Esophagus muscularis mucosa (tissue), 4 donors: ENCODE measurements at places on chromosomes 3 and 15.

DNA sequence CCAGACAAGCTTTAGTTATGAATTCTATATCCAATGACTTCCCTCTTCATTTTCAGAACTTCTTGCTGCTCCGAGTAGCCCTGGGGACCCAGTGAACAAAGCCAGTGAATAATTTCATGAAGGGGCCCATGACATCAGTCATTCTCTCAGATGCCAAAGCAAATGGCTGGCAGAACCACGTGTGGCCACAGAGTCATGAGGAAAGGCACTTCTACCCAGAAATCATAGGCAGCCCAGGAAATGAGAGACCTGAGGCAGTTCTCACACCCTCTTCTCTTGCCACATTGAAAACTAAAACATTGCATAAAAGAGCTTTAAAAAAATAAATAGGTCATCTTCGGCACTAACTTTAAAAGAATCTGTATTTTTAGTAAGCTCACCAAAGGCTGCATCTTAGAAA lies 4.3 kb upstream of the UACA start:
- DNase-seq: no peak

DNA sequence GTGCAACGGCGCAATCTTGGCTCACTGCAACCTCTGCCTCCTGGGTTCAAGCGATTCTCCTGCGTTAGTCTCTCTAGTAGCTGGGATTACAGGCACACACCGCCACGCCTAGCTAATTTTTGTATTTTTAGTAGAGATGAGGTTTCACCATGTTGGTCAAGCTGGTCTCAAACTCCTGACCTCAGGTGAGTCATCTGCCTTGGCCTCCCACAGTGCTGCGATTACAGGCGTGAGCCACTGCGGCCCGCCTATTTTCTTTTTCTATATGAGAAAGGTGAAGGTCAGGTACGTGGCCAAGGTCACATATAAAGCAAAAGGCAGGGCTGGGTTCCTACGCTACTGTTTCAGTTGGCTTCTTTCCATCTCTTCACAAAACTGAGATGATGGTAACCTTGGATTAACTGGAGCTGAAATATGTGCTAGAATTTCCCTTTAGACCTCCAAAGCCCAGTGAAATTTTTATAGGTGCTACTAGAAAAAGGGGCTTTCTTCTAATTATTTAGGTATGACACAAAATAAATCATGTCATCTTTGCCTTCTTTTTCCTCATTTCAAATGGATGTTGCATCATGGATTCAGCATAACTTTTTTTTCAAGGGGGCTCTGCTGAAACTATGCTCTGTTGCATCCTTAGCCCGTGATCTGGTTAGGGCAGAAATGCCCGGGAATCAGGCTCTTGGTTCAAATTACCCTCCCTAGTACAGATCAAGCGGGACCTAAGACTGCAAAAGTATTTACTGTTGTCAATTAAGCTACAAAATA lies 68.5 kb downstream of the MYO1E start:
- no peak for DNase-seq

- DNase-seq: no peak
These were observed 130.8 kb upstream of the TSPAN3 start for GRCh38 chr15:77201665-77202064.

DNA sequence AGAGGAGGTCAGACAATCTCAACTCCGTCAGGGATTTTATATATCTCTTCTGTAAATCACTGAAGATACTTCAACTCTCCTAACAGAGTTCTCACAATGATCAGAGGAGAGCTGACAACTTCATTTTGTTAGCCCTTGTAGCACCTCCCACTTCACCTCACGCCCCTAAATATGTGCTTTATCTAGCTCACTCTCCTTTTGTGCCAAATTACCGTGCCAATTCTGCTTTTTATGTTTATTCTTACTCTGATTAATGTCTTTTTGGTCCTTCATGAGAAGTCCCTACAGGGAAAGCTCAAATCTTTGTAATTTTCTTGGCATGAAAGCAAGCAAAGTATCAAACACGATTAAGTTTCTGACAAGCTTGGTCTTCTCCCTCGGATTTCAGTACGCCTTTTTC lies 636.1 kb upstream of the NAALADL2 start:
- DNase-seq: no peak

- DNase-seq: no peak
These were observed 236.6 kb downstream of the SOX2 start for GRCh38 chr3:181948286-181948685.

- no peak for DNase-seq
These were observed 24.5 kb upstream of the RASA2 start for GRCh38 chr3:141462176-141462859.

GRCh38 chr3:2218816-2219215 lies 120.2 kb downstream of the CNTN4 start:
- DNase-seq: no peak

DNA sequence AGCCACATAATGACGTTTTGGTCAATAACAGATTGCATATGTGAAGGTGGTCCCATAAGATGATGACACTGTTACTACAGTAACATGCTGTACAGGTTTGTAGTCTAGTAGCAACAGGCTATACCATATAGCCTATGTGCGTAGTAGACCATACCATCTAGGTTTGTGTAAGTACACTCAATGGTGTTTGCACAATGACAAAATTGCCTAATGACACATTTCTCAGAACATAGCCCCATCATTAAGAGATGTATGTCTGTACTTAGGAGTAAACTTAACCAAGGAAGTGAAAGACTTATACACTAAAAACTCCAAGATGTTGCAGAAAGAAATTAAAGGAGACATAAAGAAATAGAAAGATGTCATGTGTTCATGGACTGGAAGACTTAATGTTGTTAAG lies 66.2 kb downstream of the RPLP1 start:
- DNase-seq: no peak

GRCh38 chr3:4856564-4856963 lies 122.7 kb upstream of the BHLHE40 start:
- DNase-seq: no peak

- no peak for DNase-seq
These were observed 12.8 kb downstream of the NXPE3 start for GRCh38 chr3:101791778-101792177.

- no peak for DNase-seq
These were observed 20.4 kb downstream of the UROC1 start for GRCh38 chr3:126496894-126497850.

GRCh38 chr15:40436892-40437751 lies 3.6 kb upstream of the BAHD1 start:
- DNase-seq: no peak

- no peak for DNase-seq
These were observed 49.8 kb downstream of the ST3GAL6 start for GRCh38 chr3:98812851-98813374.

DNA sequence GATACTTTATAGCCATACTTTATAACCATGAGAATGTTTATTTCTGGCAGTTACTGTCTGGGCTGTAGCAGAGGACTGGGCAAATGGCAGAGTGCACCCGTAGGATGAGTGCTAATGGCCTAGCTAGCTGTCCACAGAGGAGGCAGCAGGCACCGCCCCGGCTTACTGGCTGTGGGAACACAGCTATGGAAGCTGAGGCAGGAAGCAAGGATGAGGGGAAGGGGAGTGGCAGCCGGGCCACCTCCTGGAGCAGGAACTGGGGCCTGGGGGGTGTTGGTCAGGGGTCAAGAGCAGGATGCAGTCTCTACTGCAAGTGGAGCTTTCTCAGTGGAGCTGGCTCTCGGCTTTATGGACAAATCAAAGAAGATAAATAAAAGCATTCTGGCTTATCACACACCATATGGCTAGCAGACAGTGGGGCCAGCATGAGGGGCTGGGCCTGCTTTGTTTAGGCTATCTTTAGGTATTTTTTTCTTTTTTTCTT lies 316.8 kb upstream of the CTDSPL start:
- DNase-seq: no peak

GRCh38 chr3:121637922-121638321 lies 22.8 kb downstream of the HCLS1 start:
- no peak for DNase-seq

DNA sequence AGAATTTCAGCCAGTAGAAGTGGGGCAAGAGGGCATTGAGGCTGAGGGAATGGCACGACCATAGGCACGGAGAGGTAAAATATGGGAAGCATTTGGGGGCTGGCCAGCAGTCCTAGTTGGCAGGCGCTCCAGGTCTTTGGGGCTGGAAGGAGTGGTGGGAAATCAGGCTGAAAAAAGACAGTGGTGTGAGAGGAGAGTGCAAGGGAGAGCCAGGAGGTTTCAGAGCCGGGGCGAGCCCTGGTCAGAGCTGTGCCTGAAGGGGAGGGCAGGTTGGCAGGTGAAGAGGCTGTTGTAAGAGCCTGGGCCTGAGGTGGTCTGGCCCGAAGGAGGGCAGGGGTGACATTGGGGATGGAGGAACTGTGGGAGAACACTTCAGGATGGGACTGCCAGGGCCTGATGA lies 1.6 kb upstream of the IDH3A start:
- no peak for DNase-seq

- DNase-seq: no peak
These were observed 34.6 kb downstream of the BTD start for GRCh38 chr3:15636028-15636709.

DNA sequence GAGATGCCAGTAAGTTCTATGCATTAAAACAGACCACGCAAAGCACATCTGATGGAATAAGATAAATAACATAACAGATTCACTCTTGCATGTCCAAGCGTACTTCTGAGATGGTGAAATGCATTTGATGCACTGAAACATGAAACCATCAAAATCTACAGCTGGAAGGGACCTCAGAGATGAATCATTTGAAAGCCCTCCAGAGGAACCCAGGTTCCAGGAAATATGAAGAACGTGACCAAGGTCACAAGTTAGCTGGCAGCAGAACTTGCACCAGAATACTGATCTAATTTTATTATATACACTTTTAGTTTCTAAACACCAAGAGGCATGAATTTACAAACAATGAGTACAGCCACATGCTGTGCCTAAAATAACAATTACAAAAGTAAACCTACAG lies 957.1 kb downstream of the FHIT start:
- no peak for DNase-seq

DNA sequence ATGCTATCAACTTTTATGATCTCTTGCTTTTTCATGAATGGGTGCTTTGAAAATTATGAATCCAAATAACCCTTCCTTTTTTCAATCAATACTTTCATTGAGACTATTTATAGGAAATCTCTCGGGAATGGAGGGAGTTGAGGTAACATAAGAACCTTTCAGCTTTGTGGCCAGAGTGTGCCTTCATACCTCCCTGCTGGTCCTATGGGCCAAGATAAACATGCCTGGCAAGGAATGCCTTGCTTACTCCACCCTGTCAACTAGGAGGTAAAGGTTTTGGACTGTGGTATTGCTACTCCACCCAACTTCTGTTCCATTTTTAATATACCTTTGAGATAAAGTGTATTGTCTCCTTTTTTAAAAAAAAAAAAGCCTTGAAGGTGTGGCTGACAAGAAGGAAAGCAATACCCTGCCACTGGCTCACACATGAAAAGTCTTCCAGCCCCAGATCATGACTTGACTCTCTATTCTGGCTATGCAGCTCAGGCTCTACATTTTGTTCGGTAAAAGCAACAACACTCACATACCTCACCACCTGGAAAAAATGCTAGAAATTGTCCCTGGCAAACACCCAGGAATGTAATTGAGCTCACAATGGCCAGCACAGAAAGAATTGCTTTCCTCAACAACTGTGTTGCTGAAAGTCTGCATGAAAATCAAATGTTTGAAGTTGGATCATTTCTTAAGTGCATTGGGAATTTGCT lies 35.8 kb downstream of the COL8A1 start:
- no peak for DNase-seq

DNA sequence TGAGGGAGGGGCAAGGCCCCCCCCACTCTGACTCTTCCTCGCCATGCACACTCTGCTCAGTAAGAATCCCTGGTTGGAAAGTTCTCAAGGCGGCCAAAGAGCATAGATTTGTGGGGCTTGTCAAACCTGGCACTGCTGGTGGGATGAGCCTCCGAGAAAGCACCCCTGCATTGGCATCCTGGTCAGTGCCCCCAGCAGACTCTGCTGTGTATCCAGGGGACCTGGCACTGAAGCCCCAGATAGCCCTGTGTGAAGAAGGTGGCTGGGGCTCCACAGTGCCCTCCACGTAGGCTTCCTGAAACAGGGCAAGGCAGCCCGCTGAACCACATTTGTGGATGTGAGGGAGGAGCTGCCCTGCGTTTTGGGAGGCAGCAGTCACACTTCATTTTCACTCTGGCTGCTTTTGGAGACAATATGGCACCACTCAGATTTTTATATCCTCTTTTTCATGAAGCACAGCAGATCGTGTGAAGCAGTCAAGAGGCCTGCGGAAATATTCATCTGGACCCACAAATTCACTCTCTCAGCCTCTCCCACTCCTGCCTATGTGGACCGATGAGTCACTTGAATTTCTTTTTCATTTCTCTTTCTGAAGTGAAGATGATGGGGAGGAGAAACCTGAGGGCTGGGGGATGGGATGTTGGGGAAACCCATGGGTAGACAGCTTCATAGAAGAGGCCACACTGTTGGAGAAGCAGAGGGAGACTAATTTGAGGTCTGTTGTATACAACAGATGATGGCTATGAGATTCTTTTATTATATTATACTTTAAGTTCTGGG lies 88.7 kb upstream of the BCL6 start:
- DNase-seq: peak; percentile 75

- DNase-seq: no peak
These were observed 318.7 kb upstream of the STT3B start for GRCh38 chr3:31213869-31214486.

DNA sequence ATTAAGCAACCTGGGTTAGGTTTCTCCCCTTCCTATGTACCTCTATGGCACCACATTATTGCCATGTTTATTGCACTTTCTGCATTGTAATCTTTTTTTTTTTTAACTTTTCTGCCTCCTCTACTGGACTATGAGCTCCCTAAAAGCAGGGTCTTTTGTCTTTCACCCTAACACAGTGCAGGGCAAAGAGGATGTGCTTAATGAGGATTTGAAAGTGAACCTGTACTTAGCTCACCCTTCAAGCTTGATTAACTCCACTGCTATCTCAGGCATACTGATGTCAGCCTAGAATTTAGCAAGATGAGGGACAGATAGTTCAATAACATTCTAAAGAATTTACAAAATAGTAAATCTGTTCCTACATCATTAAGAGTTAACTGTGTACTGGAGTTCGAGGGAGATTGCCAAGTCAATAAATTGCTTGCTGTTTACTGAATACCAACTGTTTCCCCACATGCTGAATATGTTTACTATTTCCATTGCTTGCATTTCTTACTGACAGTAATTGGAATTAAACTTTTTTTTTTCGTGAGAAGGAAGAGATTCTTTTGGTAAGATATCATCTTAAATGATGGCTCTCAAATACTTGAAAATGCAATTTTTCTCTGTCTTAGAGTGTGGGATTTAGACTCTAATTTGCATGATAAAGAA lies 15.7 kb upstream of the PPARG start:
- no peak for DNase-seq

DNA sequence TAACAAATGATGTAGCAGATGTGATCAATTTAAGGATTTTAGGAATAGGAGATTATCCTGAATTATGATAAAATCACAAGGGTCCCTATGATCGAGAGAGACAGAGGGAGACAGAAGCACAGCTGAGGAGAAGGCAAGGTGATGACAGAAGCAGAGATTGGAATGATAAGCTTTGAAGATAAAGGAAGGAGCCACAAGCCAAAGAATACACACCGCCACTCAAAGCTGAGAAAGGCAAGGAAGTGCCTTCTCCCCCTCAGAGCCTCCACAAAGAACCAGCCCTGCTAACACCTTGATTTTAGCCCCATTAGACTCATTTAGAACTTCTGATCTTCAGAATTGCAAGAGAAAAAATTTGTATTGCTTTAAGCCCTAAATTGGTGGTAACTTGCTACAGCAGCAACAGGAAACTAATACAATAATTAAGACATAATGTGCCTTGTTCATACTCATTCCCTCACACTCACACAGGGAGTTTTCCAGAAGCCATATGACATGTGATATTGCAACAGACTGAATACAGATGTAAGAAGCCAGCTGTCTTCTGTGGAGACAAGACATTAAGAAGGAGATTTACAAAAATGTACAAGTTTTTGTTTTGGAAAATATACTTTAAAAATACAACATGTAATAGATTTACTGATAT lies 38.2 kb downstream of the TRANK1 start:
- DNase-seq: no peak
